ENCODE measurements at places on chromosomes 5 and 9. TPM values are rescaled to one million over a fixed set of nuclear protein-coding genes. Genes with fewer than 3 reads are reported as not detected.

Gene FYB1
- polyA plus RNA-seq = 2.9 TPM

Gene NFIB
- polyA plus RNA-seq = 20.8 TPM

Gene PGM5
- polyA plus RNA-seq = 491 TPM

Gene ZMAT2
- polyA plus RNA-seq = 74.1 TPM

Gene SPATA31D4
- not detected for polyA plus RNA-seq

Gene IRGM
- 0.16 TPM for polyA plus RNA-seq

Gene GCNT4
- polyA plus RNA-seq = 3.2 TPM

Gene FRMPD1
- polyA plus RNA-seq = 0.03 TPM
